Aorta (tissue), 5 donors: ENCODE measurements at places on chromosomes 2 and 18.
A peak's percentile ranks its signal among the peaks of the same experiment; 100 is the strongest.

GRCh38 chr2:127134235-127134634 lies 27.3 kb upstream of the BIN1 start:
- DNase-seq: no peak
- no peaks in the 10 kb centered on the region for H3K4me1 ChIP-seq
- no peaks in the 10 kb centered on the region for H3K36me3 ChIP-seq
- no peak overlapping the region for H3K27ac ChIP-seq

DNA sequence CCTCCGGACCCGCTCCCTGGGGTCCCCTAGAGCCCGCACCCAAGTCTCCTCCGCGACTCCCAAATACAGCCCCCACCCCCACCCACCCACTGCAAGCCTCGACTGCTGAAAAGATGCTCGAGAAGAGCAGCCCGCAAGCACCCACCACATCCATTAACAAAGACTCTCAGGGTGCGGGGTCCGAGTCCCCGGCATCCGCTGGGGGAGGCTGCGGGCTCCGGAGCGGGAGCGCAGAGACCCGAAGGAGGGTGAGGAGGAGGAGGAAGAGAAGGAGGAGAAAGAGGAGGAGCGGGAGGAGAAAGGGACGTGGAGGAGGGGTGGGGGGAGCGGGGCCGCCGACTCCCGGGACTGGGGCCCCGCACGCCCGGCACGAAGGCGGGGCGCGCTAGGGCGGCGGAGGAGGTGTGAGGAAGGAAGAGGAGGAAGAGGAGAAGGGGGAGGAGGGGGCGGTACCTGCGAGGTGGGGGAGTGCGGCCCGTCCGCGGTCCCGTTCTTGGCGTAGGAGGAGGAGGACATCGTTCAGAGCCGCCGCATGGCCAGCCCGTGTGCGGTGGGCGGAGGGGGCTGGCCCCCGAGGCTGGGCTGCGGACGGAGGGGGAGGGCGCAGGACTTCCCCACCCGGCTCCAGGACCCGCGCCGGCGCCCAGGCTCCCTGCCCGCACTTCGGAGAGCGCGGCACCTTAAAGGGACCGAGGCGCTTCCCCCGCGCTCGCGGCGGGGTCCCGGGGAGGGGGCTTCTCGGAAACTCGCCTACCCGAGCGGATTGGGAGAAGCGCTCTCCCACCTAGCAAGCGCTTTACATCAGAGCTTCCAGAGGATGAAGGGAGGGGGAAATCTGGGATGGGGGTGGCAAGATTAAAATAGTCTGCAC lies at the start of gene CACNB4:
TSS of gene CACNB4 (minus strand) at position 549 of the 871 bp plus-strand sequence.
- peaks cover 2% of the 10 kb centered on the region for H3K4me1 ChIP-seq
- H3K4me3 ChIP-seq: peak within 1 kb of the TSS; percentile 42
- no peaks in the 10 kb centered on the region for H3K36me3 ChIP-seq
- no peak within 1 kb of the TSS for H3K27ac ChIP-seq
- DNase-seq: peak; percentile 47

DNA sequence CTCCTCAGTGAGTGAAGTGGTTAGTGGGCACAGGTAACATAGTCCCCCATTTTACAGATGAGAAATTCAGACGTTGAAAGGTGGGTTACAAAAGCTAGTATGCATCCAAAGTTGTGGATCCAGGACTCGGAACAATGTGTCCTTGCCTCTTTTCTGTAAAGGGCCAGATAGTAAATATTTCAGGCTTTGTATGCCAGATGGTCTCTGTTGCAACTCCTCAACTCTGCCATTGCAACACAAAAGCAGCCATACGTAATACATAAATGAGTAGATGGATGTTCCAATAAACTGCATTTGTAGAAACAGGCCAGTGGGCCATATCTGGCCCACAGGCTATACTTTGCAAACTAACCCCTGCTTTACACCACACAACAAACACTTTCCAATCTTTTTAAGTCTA lies 166.6 kb upstream of the PKDCC start:
- no peaks in the 10 kb centered on the region for H3K27me3 ChIP-seq
- no peaks in the 10 kb centered on the region for H3K4me1 ChIP-seq
- no peaks in the 10 kb centered on the region for H3K36me3 ChIP-seq
- no peak for DNase-seq

DNA sequence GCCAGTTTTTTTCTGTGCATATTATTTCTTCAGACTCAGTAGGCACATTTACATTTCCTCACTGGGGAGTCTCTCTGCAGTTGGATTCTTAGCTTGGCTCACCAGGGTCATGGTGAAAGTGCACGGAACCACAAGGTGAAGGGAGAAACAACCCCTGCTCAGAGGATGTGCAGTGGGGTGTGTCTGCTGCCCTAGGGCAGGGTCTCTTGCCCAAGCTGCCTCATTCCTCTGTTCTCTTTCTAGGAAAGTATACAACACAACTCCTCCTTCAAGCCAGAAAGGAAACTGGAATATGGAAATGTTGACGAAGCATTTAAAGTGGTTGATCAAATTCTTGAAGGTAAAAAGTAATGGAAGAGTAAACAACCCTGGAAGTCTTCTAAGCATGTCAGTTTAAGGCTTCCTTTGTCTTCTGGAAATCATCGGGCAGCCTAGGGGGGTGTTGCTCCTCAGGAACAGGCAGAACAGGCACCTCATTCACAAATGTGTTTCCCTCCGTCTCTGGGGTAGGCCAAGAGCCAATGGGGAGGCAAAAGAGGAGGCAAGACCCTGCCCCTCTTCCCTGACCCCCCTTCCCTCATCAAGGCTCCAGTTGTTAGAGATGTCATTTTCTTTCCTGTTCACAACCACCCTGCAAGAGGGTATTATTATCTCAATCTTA lies 41.4 kb downstream of the AOX1 start:
- DNase-seq: no peak
- no peak overlapping the region for H3K27ac ChIP-seq
- H3K4me3 ChIP-seq: no peak overlapping the region
- H3K27me3 ChIP-seq: no peaks in the 10 kb centered on the region

DNA sequence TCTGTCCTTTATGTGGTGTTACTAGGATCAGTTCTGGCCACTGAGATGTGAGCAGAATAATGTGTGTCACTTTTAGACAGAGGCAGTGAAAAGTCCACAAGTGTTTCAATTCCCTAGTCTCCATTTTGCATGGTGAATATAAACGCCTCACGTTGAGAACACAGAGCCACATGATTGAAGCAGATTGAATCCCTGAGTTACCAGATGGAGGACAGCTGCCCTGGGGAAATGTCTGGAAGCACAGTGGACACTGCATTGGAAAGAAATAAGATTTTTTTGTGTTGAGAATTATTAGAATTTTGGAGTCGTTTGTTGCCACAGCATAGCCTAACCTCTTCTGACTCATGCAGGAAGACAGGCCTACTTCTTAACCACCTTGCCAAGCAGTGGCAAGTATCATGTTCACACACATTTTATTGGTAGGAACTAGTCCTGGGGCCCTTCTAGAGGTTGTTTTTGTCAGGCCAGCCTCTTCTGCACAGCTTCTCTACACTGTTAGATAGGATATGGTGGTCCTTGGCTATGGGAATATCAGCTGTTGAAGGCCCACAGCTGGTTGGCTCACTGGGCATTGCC lies 188.6 kb downstream of the TMEM182 start:
- H3K27me3 ChIP-seq: no peaks in the 10 kb centered on the region
- H3K4me1 ChIP-seq: no peaks in the 10 kb centered on the region
- H3K4me3 ChIP-seq: no peak overlapping the region
- H3K27ac ChIP-seq: no peak overlapping the region
- H3K36me3 ChIP-seq: no peaks in the 10 kb centered on the region

- H3K4me3 ChIP-seq: no peak overlapping the region
- no peaks in the 10 kb centered on the region for H3K27me3 ChIP-seq
- no peak for DNase-seq
- H3K36me3 ChIP-seq: no peaks in the 10 kb centered on the region
- no peaks in the 10 kb centered on the region for H3K4me1 ChIP-seq
- H3K27ac ChIP-seq: no peak overlapping the region
These were observed 120.6 kb upstream of the MYCN start for GRCh38 chr2:15819562-15820256.

- H3K27ac ChIP-seq: no peak overlapping the region
- H3K36me3 ChIP-seq: no peaks in the 10 kb centered on the region
- H3K27me3 ChIP-seq: no peaks in the 10 kb centered on the region
These were observed 56.9 kb upstream of the SMAD2 start for GRCh38 chr18:47987388-47987699.

DNA sequence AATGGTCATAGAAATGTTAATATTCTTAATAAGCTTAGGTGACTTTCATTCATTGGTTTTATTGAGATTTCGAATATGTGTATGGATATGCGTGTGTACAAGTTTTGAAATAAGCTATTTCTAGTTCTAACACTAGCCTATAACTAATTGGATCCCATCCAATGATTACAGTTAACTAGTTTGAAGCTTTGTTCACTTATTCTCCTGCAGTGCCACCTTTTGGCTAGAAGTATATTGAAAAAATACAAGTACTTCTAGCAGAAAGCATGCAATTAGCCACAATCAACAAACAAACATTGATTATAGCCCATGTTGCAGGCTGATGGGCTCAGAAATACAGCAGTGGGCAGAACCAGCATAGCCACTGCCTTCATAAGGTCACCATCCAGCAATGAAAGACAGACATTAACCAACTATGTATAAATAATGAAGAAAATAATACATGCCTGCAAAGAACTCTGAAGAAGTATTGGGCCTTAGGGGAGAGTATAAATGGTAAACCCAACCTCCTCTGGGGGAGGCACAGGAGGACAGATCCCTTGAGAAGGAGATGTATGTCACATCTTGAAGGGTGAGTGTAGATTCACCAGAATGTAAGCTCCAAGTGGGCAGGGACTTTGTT lies 5.1 kb upstream of the PIEZO2 start:
- H3K27me3 ChIP-seq: no peaks in the 10 kb centered on the region
- no peaks in the 10 kb centered on the region for H3K36me3 ChIP-seq
- H3K27ac ChIP-seq: no peak overlapping the region
- no peaks in the 10 kb centered on the region for H3K4me1 ChIP-seq
- no peak overlapping the region for H3K4me3 ChIP-seq

GRCh38 chr2:98172150-98172765 lies 85.3 kb downstream of the VWA3B start:
- H3K4me1 ChIP-seq: no peaks in the 10 kb centered on the region
- no peaks in the 10 kb centered on the region for H3K27me3 ChIP-seq
- H3K36me3 ChIP-seq: no peaks in the 10 kb centered on the region
- DNase-seq: no peak
- no peak overlapping the region for H3K27ac ChIP-seq

DNA sequence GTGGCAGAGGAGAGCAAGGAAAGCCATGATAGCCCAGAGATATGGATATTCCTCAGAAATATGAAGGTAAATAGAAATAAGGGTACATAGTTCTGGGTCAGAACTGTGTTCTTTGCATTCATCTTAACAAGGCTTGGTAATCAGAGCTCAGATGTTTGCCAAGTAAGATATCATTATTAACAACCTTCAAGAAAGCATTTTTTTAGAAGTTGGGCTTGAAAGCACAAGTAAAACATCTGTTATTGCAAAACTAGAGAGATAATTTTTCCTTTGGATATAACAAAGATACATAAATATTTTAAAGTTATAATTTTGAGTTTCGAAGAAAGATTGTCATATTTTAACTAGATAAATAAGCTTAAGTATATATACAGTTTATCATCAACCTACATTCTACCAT lies 171.4 kb downstream of the ZNF804A start:
- no peak overlapping the region for H3K4me3 ChIP-seq
- DNase-seq: no peak
- H3K27ac ChIP-seq: no peak overlapping the region
- H3K36me3 ChIP-seq: no peaks in the 10 kb centered on the region
- no peaks in the 10 kb centered on the region for H3K4me1 ChIP-seq

- no peak overlapping the region for H3K27ac ChIP-seq
- peaks cover 2% of the 10 kb centered on the region for H3K36me3 ChIP-seq
- H3K4me3 ChIP-seq: no peak overlapping the region
- DNase-seq: no peak
- H3K27me3 ChIP-seq: no peaks in the 10 kb centered on the region
- H3K4me1 ChIP-seq: no peaks in the 10 kb centered on the region
These were observed 25.4 kb upstream of the ST3GAL5 start for GRCh38 chr2:85913884-85914881.

- no peak overlapping the region for H3K4me3 ChIP-seq
- no peaks in the 10 kb centered on the region for H3K4me1 ChIP-seq
- DNase-seq: no peak
- H3K27me3 ChIP-seq: no peaks in the 10 kb centered on the region
These were observed 16.7 kb downstream of the ARHGEF4 start for GRCh38 chr2:130853391-130853790.

DNA sequence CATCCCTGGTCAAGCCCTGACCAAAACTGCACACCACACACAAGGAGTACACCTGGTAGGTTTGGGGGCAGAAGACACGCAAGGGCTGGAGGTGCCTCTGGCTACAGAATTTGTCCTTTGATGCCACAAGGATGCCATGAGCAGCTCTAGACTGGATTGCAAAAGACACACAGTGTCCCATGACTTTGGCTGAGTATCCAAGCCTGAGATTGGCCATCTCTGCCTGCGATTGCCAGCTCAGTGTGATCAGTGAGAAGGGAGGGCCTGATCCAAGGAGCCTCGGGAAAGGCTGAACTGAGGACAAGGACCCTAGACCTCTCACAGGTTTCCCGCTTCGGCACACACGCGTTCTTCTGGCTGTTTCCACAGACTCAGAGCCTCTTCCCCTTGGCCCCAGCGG lies 60.0 kb upstream of the FOSL2 start:
- no peak overlapping the region for H3K4me3 ChIP-seq
- DNase-seq: no peak
- no peaks in the 10 kb centered on the region for H3K4me1 ChIP-seq

DNA sequence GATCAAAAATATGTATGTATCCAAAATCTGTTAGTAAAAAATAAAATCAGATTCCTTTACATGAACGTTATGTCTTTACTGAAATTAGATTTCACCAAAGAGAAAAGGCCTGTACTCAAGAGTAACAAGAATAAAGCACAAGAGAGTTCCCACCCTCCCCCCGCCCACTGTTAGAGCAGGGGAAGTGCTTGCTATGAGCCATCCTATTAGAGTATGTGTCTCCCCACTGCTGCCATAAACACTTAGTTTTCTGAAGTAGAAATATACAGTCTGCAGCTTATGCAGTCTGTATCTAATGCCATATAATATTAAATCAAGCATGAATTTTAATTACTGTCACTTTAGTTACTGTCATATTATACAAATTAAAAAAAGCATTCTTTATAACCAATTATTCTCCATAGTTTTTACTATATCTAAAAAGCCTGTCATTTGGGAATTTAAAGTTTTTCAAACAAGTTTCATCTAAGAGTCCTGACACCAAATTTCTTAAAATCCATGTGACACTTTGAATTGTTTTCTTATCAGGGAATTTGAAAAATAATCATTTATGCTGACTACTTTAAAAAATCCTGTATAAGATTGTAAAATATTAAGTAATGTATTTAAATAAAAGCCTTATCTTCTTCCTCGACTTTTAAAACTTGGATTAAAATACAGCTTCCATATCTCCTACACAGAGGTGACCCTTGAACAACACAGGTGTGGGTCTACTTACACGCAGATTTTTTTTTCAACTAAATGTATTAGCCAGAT lies 51.8 kb upstream of the GPR75 start:
- H3K4me3 ChIP-seq: no peak overlapping the region
- H3K27me3 ChIP-seq: no peaks in the 10 kb centered on the region
- DNase-seq: no peak
- H3K36me3 ChIP-seq: no peaks in the 10 kb centered on the region

DNA sequence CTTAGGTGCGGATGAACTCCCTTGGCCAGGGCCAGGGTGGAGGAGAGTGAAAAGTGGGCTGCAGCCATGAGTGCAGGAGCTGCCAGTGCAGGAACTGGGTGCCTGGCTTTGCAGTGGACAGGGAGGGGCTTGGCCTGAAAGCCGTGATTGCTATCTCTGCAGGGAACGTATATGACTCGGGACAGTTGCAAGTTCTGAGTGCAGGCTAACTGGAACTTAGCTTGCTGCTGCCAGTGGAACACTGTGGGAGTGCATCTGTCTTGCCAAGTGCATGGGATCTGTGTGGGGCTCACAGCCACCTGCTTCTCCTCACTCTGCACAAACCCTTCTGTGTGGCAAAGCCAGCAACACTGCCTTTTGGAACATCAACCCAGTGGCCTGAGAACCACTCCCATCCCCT lies 36.9 kb downstream of the FLACC1 start:
- H3K36me3 ChIP-seq: peaks cover 3% of the 10 kb centered on the region
- no peak overlapping the region for H3K4me3 ChIP-seq
- no peak for DNase-seq
- H3K27ac ChIP-seq: no peak overlapping the region
